Effector CD8-positive, alpha-beta T cell (primary cell): ENCODE measurements at places on chromosomes 5 and 9.

GRCh38 chr5:151295138-151295537 lies 8.4 kb downstream of the SLC36A3 start:
- no peak for DNase-seq

GRCh38 chr9:70529833-70530232 lies 115.4 kb upstream of the KLF9 start:
- DNase-seq = no peak

DNA sequence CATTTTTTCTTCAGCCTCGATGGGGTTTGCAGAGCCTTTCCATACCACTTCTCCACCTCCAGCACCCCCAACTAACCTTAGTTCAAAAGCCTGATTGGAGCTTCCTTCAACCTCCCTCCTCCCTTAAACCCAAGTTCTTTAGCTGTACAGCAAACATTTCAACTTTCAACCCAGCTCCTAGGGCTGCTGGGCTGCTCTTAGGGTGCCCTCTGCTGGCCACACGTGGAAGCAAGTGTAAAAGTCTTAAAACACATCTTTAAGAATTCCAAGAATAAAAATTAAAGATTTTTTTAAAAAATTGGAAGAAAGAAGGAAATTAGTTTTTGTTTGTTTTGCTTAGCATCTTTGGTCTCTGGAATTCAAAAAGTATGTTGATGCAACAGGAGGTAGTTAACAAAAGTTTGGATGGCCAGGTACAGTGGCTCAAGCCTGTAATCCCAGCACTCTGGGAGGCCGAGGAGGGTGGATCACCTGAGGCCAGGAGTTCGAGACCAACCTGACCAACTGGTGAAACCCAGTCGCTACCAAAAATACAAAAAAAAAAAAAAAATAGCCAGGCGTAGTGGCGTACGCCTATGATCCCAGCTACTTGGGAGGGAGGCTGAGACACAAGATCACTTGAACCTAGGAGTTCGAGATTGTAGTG lies 15.5 kb upstream of the HSD17B3 start:
- peak; percentile 12 for DNase-seq

GRCh38 chr5:98468188-98468869 lies 305.1 kb upstream of the RGMB start:
- no peak for DNase-seq

- DNase-seq = no peak
Measured at GRCh38 chr5:142439207-142439860, 114.5 kb upstream of the SPRY4 start.

DNA sequence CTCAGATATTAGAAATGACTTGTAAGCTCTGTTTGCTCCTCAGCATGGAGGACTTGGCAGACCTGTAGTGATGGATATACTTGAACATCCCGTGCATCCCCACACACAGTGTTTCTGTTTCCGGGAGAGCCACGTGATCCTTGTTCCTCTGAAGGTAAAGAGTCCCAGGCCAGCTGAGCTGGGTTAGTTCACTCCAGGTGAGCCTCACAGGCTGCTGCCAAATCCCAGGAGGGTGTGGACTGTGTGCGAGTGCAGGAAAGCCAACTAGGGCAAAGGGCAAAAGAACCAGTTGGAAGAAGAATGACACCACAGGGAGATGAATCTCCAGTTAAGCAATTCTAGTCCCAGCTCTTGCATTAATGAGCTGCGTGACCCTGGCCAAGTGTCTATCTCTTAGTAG lies 10.4 kb upstream of the TOMM5 start:
- no peak for DNase-seq

DNA sequence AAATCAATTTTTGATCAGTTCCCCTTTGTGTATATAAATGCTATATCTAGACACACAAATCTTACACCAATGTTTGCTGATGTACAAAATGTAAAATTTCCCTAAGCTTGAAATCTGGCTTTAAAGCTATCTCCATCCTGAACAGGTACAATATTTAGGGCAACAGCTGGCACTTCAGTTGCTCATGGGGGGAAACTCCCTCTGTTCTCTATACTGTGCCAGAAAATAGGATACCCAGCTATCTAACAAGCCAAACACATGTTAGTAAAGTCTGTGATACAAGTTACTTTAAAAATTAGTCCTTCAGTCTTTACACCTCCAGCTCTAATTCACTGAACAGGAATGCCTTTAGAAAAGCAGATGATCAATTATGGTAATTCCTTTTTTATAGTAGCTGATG lies 191.8 kb downstream of the SLF1 start:
- DNase-seq = no peak

- DNase-seq = no peak
Measured at GRCh38 chr5:150603052-150603451, 37.4 kb upstream of the SYNPO start.

DNA sequence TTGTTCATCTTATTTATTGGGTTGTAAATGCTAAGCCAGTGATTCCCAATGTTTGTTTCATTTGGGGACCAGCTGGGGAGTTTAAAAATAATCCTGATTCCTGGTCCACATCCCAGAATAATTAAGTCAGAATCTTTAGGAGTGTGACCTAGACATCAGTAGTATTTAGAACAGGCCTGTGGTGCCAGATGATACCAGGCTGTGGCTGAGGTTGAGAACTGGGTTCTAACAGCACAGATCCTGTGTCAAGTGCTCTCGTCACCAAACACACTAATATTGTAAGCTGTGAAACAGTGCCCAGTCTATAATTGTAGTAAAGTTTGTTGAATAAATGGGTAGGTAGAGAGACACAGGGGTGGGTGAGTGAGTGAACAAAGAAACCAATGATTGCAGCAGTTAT lies 172.1 kb upstream of the PPP1R2B start:
- no peak for DNase-seq
